Dermis lymphatic vessel endothelial cell (primary cell): ENCODE measurements at places on chromosomes 16 and 17. TPM values are rescaled to one million over a fixed set of nuclear protein-coding genes. Genes with fewer than 3 reads are reported as not detected.

Gene KRTAP2-3
- not detected in 2 replicates for total RNA-seq

Gene B3GNT9
- total RNA-seq: 4.0 and 8.0 TPM in 2 replicates

Gene KRTAP3-2
- not detected in 2 replicates for total RNA-seq

Gene ELMO3
- 0.65 and 0.86 TPM in 2 replicates for total RNA-seq

Gene C17orf67
- total RNA-seq: 3.1 and 6.0 TPM in 2 replicates

Gene TTLL6
- under 0.01 TPM in 1 of 2 replicates, not detected in the other for total RNA-seq

Gene ORMDL3
- 35.9 and 41.8 TPM in 2 replicates for total RNA-seq

Gene CNP
- total RNA-seq: 49.5 and 55.5 TPM in 2 replicates

Gene GP1BA
- total RNA-seq: not detected in 2 replicates

Gene TMC5
- not detected in 2 replicates for total RNA-seq

Gene FOXL1
- 1.5 and 2.1 TPM in 2 replicates for total RNA-seq

Gene GUCY2D
- total RNA-seq: not detected in 2 replicates

Gene EIF1
- total RNA-seq: 73.2 and 98.0 TPM in 2 replicates

Gene MYH3
- total RNA-seq: 0.22 and 0.52 TPM in 2 replicates

Gene ALOX12B
- not detected in 2 replicates for total RNA-seq

Gene CORO6
- total RNA-seq: 0.86 and 3.5 TPM in 2 replicates

Gene CETP
- total RNA-seq: 34.1 and 41.9 TPM in 2 replicates

Gene CHST4
- total RNA-seq: not detected in 2 replicates

Gene TSPAN10
- 0.43 and 0.60 TPM in 2 replicates for total RNA-seq

Gene AKAP10
- total RNA-seq: 14.5 and 19.0 TPM in 2 replicates

Gene TBC1D3C
- 0.87 TPM in 1 of 2 replicates, not detected in the other for total RNA-seq

Gene KRTAP4-9
- total RNA-seq: not detected in 2 replicates

Gene PRSS21
- total RNA-seq: 0.65 and 1.1 TPM in 2 replicates

Gene KRT28
- not detected in 2 replicates for total RNA-seq

Gene CCL23
- total RNA-seq: 0.26 and 0.33 TPM in 2 replicates

Gene GRB7
- total RNA-seq: under 0.01 and 0.09 TPM in 2 replicates

Gene LGALS9B
- not detected in 2 replicates for total RNA-seq

Gene CACNA1G
- not detected in 2 replicates for total RNA-seq

Gene KCNJ2
- 0.34 and 0.43 TPM in 2 replicates for total RNA-seq

Gene KRTAP9-2
- total RNA-seq: not detected in 2 replicates

Gene SNAI3
- 0.11 and 0.17 TPM in 2 replicates for total RNA-seq

Gene SCGB1C2
- total RNA-seq: not detected in 2 replicates

Gene TMEM95
- not detected in 2 replicates for total RNA-seq

Gene SBK1
- under 0.01 TPM in 2 replicates for total RNA-seq

Gene MMP15
- 3.8 and 5.6 TPM in 2 replicates for total RNA-seq

Gene SLFN14
- not detected in 2 replicates for total RNA-seq

Gene SDF2
- total RNA-seq: 68.0 and 80.6 TPM in 2 replicates

Gene IGF2BP1
- 0.11 and 0.17 TPM in 2 replicates for total RNA-seq

Gene HS3ST3A1
- total RNA-seq: 0.22 and 0.34 TPM in 2 replicates

Gene CES5A
- not detected in 2 replicates for total RNA-seq

Gene SCARF1
- 69.7 and 105 TPM in 2 replicates for total RNA-seq

Gene MYH8
- total RNA-seq: not detected in 2 replicates

Gene CA4
- 5.6 and 31.1 TPM in 2 replicates for total RNA-seq

Gene PTX4
- 0.11 and 0.17 TPM in 2 replicates for total RNA-seq

Gene ODAD4
- 0.11 and 0.34 TPM in 2 replicates for total RNA-seq

Gene KRTAP4-4
- not detected in 2 replicates for total RNA-seq

Gene NACA2
- total RNA-seq: not detected in 2 replicates

Gene SERPINF2
- total RNA-seq: 0.09 TPM in 1 of 2 replicates, not detected in the other

Gene SYCE1L
- total RNA-seq: 2.8 and 2.9 TPM in 2 replicates

Gene MT4
- total RNA-seq: not detected in 2 replicates

Gene KPNB1
- 220 and 265 TPM in 2 replicates for total RNA-seq

Gene CDC6
- total RNA-seq: 4.1 and 5.3 TPM in 2 replicates

Gene MAF
- 58.2 and 108 TPM in 2 replicates for total RNA-seq

Gene DHRS7C
- not detected in 2 replicates for total RNA-seq

Gene STH
- total RNA-seq: not detected in 2 replicates

Gene XAF1
- under 0.01 and 0.22 TPM in 2 replicates for total RNA-seq

Gene KRTAP3-1
- total RNA-seq: not detected in 2 replicates

Gene KATNIP
- 14.1 and 17.8 TPM in 2 replicates for total RNA-seq
